Aorta (tissue), 5 donors: ENCODE measurements at places on chromosomes 11 and 22. TPM values are rescaled to one million over a fixed set of nuclear protein-coding genes. Genes with fewer than 3 reads are reported as not detected.

Gene TRIM51
- not detected for total RNA-seq

- peaks cover 2% of the 10 kb centered on the region for H3K27me3 ChIP-seq
- H3K27ac ChIP-seq, result no peak overlapping the region
- DNase-seq, result no peak
Measured at GRCh38 chr11:125916683-125917347, 12.5 kb downstream of the DDX25 start.

- no peaks in the 10 kb centered on the region for H3K27me3 ChIP-seq
- no peak for DNase-seq
- no peak overlapping the region for H3K4me3 ChIP-seq
- H3K4me1 ChIP-seq, result no peaks in the 10 kb centered on the region
Measured at GRCh38 chr22:40583053-40583741, 53.3 kb downstream of the MRTFA start.

DNA sequence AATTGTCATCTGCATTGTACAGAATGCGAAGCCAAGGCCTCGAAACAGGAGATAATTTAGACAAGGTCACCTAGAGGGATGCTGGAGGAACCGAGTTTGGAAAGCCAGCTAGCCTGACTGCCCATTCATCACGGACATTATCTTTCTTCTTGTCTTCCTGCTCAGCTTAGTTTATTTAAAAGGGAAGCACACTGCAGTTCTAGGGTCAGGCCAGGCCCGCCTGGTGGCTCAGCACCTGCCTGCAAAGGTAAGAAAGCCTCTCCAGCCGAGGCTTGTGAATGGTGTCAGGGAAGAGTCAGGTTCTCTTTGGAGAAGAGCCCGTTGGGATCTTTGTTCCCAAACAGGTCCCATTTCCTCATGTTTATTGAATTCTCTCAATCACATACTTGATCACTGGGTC is 246.5 kb downstream of the BLID start:
- H3K27ac ChIP-seq, result no peak overlapping the region
- DNase-seq, result no peak
- peaks cover 6% of the 10 kb centered on the region for H3K4me1 ChIP-seq
- H3K27me3 ChIP-seq, result no peaks in the 10 kb centered on the region
- no peaks in the 10 kb centered on the region for H3K36me3 ChIP-seq
- H3K4me3 ChIP-seq, result no peak overlapping the region

GRCh38 chr11:110190885-110191284 is 97.7 kb downstream of the ZC3H12C start:
- no peak for DNase-seq
- no peaks in the 10 kb centered on the region for H3K27me3 ChIP-seq
- H3K27ac ChIP-seq, result no peak overlapping the region
- H3K4me3 ChIP-seq, result no peak overlapping the region
- no peaks in the 10 kb centered on the region for H3K4me1 ChIP-seq

- no peak for DNase-seq
- no peaks in the 10 kb centered on the region for H3K27me3 ChIP-seq
- H3K27ac ChIP-seq, result no peak overlapping the region
- no peaks in the 10 kb centered on the region for H3K4me1 ChIP-seq
Measured at GRCh38 chr11:125481531-125481930, 14.5 kb downstream of the FEZ1 start.

Gene APOA5
- total RNA-seq, result not detected
